ENCODE measurements at places on chromosomes 4 and X. TPM values are rescaled to one million over a fixed set of nuclear protein-coding genes. Genes with fewer than 3 reads are reported as not detected.

GRCh38 chrX:41350976-41351569, 17.1 kb downstream of the DDX3X start:
- H3K4me3 ChIP-seq, result no peak overlapping the region
- no peaks in the 10 kb centered on the region for H3K27me3 ChIP-seq
- no peak for DNase-seq
- H3K36me3 ChIP-seq, result peaks cover 7% of the 10 kb centered on the region
- no peaks in the 10 kb centered on the region for H3K4me1 ChIP-seq

- H3K27ac ChIP-seq, result no peak overlapping the region
- H3K36me3 ChIP-seq, result no peaks in the 10 kb centered on the region
- H3K4me1 ChIP-seq, result no peaks in the 10 kb centered on the region
- H3K27me3 ChIP-seq, result no peaks in the 10 kb centered on the region
- H3K4me3 ChIP-seq, result no peak overlapping the region
- no peak for DNase-seq
Observed at GRCh38 chr4:93203708-93204107, 624.8 kb upstream of the ATOH1 start.

GRCh38 chr4:105327956-105328355, 145.9 kb downstream of the PPA2 start:
- no peaks in the 10 kb centered on the region for H3K27me3 ChIP-seq
- H3K4me1 ChIP-seq, result no peaks in the 10 kb centered on the region
- H3K4me3 ChIP-seq, result no peak overlapping the region
- no peak for DNase-seq
- no peaks in the 10 kb centered on the region for H3K36me3 ChIP-seq
- H3K27ac ChIP-seq, result no peak overlapping the region

GRCh38 chr4:10530137-10530786, 73.0 kb upstream of the ZNF518B start:
- DNase-seq, result no peak
- no peak overlapping the region for H3K27ac ChIP-seq
- H3K4me1 ChIP-seq, result no peaks in the 10 kb centered on the region
- H3K27me3 ChIP-seq, result peaks cover 6% of the 10 kb centered on the region
- H3K36me3 ChIP-seq, result no peaks in the 10 kb centered on the region
- H3K4me3 ChIP-seq, result no peak overlapping the region

Gene MFSD8
- total RNA-seq, result 37.7 TPM

DNA sequence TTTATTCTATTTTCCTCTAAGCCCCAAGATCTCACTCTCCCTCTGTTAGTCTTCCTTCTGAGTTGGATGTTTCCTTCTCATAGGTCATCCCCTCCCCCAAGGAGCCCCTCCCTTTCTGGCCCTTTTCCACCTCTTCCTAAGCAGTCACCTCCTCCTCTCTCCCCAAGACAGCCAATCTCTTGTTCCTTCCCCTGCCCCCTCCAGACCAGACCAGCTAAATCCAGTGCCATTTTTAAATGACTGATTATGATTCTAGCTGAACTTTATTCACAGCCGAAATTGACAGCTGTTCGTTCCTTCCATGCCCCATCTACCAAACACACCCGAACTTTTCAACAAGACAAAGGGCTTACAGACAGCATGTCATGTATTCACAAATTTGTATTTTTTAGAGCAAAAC, 1.9 kb downstream of the SPIN2A start:
- no peak for DNase-seq
- no peaks in the 10 kb centered on the region for H3K36me3 ChIP-seq
- H3K27me3 ChIP-seq, result no peaks in the 10 kb centered on the region
- H3K27ac ChIP-seq, result no peak overlapping the region
- H3K4me1 ChIP-seq, result no peaks in the 10 kb centered on the region
- no peak overlapping the region for H3K4me3 ChIP-seq

DNA sequence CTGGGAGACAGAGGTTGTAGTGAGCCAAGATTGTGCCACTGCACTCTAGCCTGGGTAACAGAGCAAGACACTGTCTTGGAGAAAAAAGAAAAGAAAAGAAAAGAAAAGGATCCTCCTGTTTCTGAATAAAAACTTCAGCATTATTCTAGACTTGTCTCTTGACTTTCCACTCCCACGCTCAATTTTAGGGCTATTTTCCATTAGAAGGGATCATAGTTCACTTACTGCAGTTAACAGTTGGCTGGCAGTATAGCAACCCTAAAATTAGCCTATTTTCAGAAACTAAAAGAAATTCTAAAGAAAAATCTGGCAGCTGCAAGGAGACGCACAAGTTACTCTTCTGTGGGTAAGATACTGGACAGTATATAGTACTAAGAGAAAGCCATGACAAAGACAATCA, 28.1 kb downstream of the THOC2 start:
- H3K36me3 ChIP-seq, result no peaks in the 10 kb centered on the region
- no peak overlapping the region for H3K27ac ChIP-seq
- H3K27me3 ChIP-seq, result no peaks in the 10 kb centered on the region
- DNase-seq, result no peak

DNA sequence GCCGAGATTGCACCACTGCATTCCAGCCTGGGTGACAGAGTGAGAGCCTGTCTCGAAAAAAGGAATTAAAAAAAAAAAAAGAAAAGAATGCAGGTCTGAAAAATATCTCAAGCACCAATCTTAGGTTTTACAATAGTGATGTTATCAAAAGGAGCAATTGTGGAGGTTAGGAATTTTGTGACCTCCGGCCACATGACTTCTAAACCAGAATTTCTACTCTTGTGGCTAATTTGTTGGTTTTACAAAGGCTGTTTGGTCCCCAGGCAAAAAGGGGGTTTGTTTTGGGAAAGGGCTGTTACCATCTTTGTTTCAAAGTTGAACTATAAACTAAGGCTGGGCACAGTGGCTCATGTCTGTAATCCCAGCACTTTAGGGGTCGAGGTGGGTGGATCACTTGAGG, 15.4 kb upstream of the ZNF41 start:
- no peaks in the 10 kb centered on the region for H3K4me1 ChIP-seq
- H3K36me3 ChIP-seq, result no peaks in the 10 kb centered on the region
- no peak overlapping the region for H3K4me3 ChIP-seq
- no peak for DNase-seq
- no peak overlapping the region for H3K27ac ChIP-seq

GRCh38 chrX:82218361-82218760, 1016.5 kb downstream of the SH3BGRL start:
- no peaks in the 10 kb centered on the region for H3K36me3 ChIP-seq
- H3K4me3 ChIP-seq, result no peak overlapping the region
- no peak for DNase-seq
- no peaks in the 10 kb centered on the region for H3K27me3 ChIP-seq
- no peak overlapping the region for H3K27ac ChIP-seq
- no peaks in the 10 kb centered on the region for H3K4me1 ChIP-seq

Gene LGI2
- 1.2 TPM for total RNA-seq

DNA sequence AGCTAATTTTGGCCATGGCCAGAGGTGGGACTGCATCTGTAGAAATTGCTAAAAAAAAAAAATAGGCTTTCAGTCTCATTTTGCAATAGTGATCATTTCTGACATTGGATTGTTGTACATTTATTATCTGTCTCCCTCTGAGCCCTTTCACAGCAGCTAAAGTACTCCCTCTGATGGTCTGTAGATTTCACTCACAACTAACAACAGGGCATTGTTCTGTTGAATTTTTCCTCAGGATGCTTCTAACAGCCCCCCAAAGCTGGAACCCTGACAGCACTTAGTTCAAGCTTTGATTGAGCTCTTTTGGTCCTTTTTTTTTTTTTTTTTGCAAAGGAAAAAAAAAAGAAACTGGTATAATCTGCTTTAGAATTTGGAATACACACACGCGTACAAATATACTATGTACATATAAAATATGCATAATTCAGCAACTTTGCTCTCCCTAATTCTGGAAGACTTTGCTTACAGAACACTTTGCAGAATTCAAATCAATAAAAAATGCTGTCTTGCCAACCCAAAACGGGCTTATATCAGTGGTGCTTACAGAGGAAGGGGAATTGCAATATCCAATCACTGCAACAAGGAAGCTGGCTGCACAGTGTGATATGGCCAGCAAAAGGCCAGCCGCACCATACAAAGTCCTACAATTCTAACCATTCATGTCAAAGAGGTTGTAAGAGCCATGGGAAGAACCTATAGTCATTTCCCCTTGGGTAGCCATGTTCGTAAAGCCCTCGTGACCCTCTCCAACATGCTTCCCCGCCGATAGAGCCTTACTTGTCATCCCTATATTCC, 406.4 kb downstream of the SMARCA1 start:
- H3K36me3 ChIP-seq, result no peaks in the 10 kb centered on the region
- no peak for DNase-seq
- H3K27me3 ChIP-seq, result no peaks in the 10 kb centered on the region
- no peak overlapping the region for H3K4me3 ChIP-seq

DNA sequence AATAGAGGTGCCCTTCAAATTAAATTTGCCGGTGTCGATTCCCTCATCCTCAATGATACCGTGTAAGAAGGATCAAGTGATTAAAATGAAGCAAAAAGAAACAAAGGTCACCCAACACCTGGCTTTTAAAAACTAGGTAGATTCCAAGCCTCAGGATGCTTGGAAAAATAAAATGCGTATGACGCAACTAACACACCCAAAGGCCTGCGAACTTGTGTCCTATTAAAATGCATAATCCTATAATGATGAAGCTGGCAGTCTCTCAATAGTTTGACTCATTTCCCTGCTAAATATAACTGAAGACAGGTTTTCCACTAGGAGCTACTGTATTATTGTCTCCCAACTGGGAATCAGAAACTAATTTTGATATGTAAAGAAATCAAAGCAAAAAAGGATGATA, 263.2 kb downstream of the DHX15 start:
- H3K36me3 ChIP-seq, result no peaks in the 10 kb centered on the region
- H3K4me1 ChIP-seq, result no peaks in the 10 kb centered on the region
- no peaks in the 10 kb centered on the region for H3K27me3 ChIP-seq
- no peak overlapping the region for H3K4me3 ChIP-seq
- no peak for DNase-seq

DNA sequence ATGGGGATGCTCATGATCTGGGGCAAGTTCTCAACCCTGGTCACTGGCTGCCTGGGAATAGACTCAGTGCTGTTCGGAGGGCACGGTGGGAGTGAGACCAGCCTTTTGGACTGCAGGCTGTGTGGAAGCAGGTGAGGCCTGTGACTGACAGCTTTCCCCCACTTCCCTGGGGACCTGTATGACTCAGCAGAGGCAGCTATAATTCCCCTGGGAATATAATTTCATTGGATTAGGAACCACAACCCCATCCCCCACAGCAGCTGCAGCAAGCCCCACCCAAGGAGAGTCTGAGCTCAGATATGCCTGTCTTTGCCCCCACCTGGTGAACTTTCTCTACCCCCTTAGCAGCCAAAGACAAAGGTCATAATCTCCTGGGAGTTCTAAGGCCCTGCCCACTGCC, 408.6 kb downstream of the PPP3CA start:
- no peak overlapping the region for H3K4me3 ChIP-seq
- no peaks in the 10 kb centered on the region for H3K4me1 ChIP-seq
- no peak overlapping the region for H3K27ac ChIP-seq
- H3K36me3 ChIP-seq, result no peaks in the 10 kb centered on the region
- no peak for DNase-seq

- H3K4me1 ChIP-seq, result no peaks in the 10 kb centered on the region
- no peak for DNase-seq
- H3K4me3 ChIP-seq, result no peak overlapping the region
- H3K36me3 ChIP-seq, result no peaks in the 10 kb centered on the region
- H3K27me3 ChIP-seq, result no peaks in the 10 kb centered on the region
Observed at GRCh38 chr4:11495291-11495690, 66.6 kb upstream of the HS3ST1 start.

Gene PNCK
- 1.3 TPM for total RNA-seq

Data from breast epithelium (tissue), 4 donors.